Osteoblast (primary cell): ENCODE measurements at places on chromosomes 4 and X.

DNA sequence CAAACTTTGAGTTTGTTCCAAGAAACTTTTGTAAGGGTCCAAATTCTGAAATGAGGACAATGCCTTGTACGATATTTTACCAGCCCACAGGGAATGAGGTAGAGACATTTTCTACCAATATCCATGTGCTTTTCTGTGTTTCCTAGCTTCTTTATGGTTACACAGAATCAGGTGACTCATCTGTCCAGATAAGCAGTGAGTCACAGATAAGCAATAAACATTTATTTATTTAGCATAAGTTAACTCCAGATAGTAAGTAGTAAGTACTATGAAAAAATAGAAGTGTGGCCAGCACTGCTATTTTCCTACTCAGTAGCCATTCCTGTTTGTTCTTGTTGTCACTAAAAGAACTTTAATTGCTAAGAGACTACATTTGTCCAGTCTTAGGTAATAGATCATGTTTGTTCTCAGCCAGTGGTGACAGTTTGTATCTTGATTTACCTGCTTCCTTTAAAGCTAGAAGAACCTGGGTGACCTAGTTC lies 7.4 kb downstream of the AFF1 start:
- peak; percentile 58 for DNase-seq

- no peak for DNase-seq
Observed at GRCh38 chrX:119069128-119069527, 3.7 kb upstream of the CT47C1 start.

GRCh38 chrX:7522860-7523259 lies 320.1 kb upstream of the VCX start:
- no peak for DNase-seq

- DNase-seq = no peak
Observed at GRCh38 chr4:164876700-164877324, at the start of gene APELA. Gene APELA, plus strand, starts transcription at chr4:164877178. Its CDS starts 154 bp downstream, at chr4:164877332.

DNA sequence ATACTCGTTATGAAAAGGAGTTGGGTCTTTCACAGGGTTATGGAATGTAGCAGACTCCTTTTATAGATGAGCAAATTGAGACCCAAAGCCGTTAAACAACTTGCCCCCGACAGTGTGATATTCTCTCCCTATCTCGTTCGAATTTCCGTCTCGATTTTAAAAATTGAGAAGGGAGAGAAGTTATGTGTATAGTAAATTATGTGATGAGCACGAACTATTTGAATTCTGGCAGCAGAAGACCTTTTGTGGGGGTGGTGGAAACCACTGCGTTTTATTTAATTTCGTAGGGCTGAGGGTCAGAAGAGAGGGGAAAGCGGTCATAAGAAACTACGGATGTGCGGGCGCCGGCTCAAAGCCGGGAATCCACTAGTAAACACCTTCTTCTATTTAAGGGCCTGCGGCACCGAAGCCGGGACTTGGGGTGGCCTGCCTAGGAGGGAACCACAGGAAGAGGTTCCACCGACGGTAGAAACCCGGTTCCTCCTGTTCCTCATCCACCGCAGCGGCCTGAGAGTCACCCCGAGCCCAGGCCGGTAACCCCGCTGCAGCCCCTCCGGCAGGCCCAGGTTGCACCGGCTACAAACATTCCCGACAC lies 1.5 kb upstream of the DDX3X start:
- no peak for DNase-seq
